ENCODE measurements at places on chromosomes 13 and 19.

- no peak for DNase-seq
Measured at GRCh38 chr13:30907121-30907861, 1.2 kb downstream of the MEDAG start.

GRCh38 chr13:44024846-44025195 lies 145.1 kb downstream of the LACC1 start:
- no peak for DNase-seq

GRCh38 chr19:17235300-17235970 lies 9.4 kb downstream of the OCEL1 start:
- peak; percentile 69 for DNase-seq

GRCh38 chr19:38737281-38737865 lies 6.9 kb downstream of the CAPN12 start:
- no peak for DNase-seq

GRCh38 chr13:44796597-44797490 lies 192.4 kb downstream of the NUFIP1 start:
- DNase-seq, result no peak

GRCh38 chr19:939922-940321 lies 14.1 kb downstream of the ARID3A start:
- DNase-seq, result no peak

- DNase-seq, result no peak
Measured at GRCh38 chr13:36763126-36763722, 55.8 kb upstream of the RFXAP start.

DNA sequence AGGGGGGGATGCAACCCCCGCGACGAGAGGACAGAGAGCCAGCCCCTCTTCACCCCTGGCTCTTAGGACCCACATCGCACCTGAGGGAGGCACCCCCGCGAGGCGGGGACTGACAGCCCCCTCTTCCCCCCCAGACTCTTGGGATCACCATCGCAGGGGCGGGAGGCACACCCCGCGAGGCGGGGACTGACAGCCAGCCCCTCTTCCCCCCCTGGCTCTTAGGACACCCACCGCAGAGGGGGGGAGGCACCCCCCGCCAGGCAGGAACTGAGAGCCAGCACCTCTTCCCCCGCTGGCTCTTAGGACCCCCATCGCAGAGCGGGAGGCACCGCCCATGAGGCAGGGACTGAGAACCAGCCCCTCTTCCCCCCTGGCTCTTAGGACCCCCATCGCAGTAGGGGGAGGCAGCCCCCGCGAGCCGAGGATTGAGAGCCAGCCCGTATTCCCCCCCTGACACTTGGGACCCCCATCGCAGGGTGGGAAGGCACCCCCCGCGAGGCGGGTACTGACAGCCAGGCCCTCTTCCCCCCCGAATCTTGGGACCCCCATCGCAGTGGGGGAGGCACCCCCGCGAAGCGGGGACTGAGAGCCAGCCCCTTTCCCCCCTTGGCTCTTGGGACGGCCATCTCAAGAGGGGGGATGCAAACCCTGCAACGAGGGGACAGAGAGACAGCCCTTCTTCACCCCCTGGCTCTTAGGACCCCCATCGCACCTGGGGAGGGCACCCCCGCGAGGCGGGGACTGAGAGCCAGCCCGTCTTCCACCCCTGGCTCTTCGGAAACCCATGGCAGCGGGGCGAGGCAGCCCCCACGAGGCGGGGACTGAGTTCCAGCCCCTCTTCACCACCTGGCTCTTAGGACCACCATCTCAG lies 2425.1 kb upstream of the PCDH20 start:
- no peak for DNase-seq

DNA sequence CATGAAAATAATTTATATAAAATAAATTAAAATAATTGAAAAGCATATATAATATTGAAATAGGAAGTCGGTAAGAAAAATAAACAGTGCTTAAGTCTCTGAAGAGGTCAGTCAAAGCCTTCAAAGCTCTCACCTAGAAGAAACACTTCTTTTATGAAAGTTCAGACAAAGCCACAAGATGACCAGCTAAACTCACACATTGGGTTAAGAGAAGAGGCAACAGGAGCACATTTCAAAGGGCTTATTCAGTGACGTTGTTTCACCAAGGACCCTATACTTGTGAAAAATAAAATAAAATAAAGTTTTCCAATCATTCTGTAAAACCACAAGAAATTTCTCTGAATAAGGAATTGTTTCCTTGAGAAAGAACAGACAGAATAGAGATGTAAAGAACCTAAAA lies 2.5 kb upstream of the ITM2B start:
- no peak for DNase-seq

GRCh38 chr19:40768869-40769268 lies 6.5 kb upstream of the MIA start:
- no peak for DNase-seq

GRCh38 chr13:46934749-46935148 lies 37.9 kb upstream of the HTR2A start:
- no peak for DNase-seq

- no peak for DNase-seq
Measured at GRCh38 chr13:41613471-41613870, 156.1 kb downstream of the RGCC start.

DNA sequence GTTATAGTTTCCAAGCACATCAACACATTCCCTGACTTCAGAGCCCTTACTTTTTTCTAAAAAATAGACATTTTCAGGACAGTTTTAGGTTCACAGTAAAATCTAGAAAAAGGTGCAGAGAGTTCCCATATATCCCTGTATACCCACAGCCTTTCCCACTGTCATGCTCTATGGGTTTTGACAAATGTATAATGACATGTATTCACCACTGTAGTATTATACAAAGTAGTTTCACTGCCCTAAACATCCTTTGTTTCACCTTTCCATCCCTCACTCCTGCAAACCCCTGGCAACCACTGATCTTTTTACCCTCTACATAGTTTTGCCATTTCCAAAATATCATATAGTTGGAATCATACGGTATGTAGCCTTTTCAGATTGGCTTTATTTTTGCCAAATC lies 15.6 kb downstream of the NAA16 start:
- no peak for DNase-seq

GRCh38 chr19:15639596-15639995 lies 1.1 kb upstream of the CYP4F3 start:
- no peak for DNase-seq

GRCh38 chr13:41956272-41956671 lies 4.6 kb downstream of the VWA8 start:
- no peak for DNase-seq

DNA sequence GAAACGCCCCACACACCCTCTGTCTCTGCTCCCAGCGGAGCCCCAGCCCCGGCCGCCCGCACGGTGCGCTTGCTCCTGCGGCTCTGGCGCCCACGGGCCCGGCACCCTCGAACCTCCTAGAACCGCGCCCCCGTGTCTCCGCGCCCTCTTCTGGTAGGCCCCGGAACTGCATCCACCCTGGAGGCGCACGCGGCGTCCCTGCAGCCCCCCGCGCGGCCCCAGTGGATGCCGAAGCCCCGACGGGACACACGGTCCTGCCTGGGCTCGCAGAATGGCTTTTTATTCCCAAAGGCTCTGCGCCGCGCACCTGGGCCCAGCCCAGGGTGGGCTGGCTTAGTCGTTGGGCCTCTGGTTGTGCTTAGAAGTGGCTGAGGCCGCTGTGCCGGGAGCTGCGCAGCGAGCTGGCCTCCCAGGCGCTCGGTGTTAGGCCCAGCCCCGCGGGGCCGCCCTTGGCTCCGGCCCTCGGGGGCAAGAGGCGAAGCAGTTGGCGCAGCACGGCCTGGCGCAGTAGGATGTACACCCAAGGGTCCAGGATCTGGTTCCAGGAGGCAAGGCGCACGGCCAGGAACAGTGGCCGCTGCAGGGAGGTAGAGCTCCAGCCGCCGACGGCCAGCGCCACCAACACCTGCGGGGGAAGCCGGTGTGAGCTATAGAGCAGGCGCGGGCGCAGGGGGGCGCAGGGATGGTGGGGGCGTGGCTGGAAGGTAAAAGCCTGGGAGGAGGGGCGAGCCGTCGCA lies 2.8 kb downstream of the PTGER1 start:
- peak; percentile 80 for DNase-seq

DNA sequence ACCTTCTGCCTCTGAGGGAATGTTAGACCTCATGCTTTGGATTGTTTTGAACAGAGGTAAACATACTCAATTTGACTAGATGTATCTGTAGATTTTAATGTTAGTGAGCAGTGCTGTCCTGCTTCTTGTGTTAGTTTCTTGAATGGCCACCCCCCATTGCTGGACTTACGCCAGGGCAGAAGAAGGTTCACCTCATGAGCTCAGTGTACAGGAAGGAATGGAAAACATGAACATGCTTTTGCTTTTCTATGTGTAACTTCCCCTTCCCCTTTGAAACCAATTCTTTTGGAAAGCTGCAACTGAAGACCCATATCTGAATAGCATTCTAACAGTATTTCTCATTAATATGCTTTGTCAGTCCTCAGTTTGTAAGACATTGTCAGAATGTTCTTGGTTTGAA lies 32.3 kb downstream of the WASF3 start:
- DNase-seq, result no peak

DNA sequence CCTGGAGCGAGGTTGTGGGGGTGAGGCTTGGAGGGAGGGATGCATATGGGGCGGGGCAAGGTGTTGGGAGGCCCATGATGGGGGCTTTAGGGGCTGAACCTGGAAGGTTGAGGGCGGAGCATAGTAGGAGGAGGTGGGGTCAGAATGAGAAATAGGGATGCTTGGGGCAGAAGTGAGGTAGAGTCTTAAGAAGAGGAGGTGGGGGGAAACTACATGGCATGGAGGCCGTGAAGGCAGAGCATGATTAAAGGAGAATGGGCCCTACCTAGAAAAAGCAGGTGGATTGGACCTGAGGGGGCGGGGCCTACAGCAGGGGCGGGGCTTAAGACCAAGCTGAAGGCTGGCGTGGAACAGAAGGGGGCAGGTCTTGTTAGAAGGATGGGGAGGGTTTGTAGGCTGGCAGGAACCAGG lies 799 bp downstream of the NR1H2 start:
- DNase-seq, result peak; percentile 38

DNA sequence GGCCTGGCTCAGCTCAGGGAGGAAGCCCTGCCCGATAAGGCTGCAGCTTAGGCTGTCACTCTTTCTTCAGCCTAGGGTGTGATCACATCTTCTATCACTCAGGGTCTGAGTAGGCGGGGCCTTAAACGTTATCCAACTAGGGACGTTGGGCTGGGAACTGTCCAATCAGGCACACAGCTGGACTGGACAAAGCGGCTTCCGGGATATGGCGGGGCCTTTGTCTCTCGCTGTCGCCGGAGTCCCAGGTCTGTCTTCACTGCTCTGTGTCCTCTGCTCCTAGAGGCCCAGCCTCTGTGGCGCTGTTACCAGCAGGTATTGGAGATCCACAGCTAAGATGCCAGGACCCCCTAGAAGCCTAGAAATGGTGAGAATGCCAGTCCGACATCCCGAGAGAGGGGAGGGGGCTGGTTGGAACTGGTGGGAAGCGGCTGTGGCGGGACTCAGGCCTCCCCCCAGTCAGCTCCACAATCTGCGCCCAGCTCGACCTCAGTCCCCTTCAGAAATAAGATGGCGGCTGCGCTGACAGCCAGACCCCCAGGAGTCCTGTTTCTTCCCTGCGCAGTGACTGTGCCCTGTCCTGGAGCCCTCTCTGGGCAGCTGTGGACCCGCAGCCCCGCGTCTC lies at the start of gene ZNF254:
Gene ZNF254, plus strand, starts transcription at position 214 of the 622 bp plus-strand sequence. Its CDS starts 121 bp downstream, at position 335.
- DNase-seq, result peak; percentile 79

DNA sequence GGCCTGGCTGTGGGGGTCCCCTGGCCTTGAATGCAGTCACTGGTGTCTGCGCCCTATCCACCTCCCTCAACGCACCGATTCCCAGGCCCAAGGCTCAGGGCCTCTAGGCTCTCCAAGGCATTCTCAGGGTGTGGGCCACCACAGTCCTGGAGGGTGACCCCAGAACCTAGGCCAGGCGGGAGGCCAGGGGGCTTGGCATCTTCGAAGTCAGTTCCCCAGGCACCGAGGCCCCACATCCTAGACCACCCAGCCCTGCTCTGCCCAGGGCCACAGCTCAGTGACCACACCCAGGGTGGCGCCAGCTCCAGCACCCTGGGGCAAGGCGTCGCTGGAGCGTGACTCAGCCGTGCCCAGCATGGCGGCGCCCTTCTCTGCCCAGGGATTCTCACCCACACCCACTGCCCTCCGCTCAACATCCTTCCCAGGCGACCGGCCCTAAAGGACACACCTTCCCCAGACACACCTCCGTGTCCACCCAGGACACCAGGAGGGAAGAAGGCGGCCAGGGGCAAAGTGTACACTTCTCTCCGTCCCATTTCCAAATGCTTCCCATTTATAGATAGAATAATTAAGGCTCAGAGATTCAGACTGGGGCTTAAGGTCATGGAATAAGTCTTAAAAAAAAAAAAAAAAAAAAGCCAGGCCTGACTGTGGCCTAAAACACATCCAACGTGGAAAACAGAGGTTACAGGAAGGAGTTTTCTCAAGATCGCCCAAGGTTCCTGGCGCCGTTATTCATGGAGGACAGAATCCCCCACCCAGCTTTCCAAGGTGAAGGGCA lies 36.4 kb upstream of the NANOS3 start:
- DNase-seq, result peak; percentile 61

DNA sequence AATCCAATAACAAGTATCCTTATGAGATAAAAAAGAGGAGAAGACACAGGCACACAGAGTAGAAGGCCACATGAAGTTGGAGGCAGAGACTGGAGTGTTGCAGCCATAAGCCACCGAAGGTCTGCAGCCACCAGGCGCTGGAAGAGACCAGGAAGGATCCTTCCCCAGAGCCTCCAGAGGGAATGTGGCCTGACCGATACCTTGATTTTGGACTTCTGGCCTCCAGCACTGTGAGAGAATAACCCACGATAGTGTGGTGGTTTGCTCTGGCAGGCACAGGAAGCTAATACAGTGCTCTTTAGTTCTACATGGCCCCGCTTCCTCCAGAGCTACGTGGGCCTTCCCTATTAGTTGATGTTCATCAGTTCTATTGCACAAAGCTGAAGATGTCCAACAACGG lies 15.3 kb upstream of the SULT2A1 start:
- no peak for DNase-seq

DNA sequence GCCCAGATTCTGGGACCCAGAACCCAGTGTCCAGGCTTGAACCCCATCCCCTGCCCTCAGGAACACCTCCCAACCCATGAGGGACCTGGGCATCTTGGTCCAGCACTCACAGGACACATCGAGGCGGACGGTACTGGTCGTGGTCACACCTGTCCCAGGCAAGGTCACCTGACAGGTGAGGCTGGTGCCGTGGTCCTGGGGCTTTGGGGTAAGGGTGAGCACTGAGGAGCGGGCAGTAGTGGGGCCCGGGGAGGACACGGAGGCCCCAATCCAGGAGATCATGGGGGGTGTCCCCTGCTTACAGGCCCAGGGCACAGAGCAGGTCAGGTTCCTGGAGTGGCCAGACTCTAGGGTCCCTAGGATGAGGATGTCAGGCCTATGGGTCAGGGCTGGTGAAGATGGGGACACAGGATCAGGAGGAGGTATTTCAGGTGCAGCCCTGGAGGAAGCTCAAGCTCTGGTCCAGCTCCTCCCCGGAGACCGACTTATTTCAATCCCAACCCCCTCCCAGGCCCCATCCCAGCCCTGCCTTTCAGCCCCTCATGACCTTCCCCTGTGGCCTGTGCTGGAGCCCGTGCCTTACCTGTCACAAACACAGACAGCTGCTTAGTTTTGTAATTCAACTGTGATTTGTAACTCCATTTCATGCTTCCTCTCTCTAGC lies 772 bp downstream of the SIGLEC8 start:
- DNase-seq, result no peak
